HFFc6 (cell line): ENCODE measurements at places on chromosomes 12 and 14. TPM values are rescaled to one million over a fixed set of nuclear protein-coding genes. Genes with fewer than 3 reads are reported as not detected.

Gene MANSC1
- total RNA-seq = 4.3 to 10.5 TPM (median 6.4 TPM) in 3 replicates

Gene DIABLO
- 50.6 to 54.2 TPM (median 50.9 TPM) in 3 replicates for total RNA-seq

Gene TAS2R9
- total RNA-seq = not detected in 3 replicates

Gene STAC3
- 0.27 to 1.1 TPM (median 0.71 TPM) in 3 replicates for total RNA-seq

Gene ASPG
- total RNA-seq = not detected in 3 replicates

Gene CPM
- total RNA-seq = 2.3 to 3.5 TPM (median 3.2 TPM) in 3 replicates

- no peak overlapping the region for H3K4me3 ChIP-seq
- H3K4me1 ChIP-seq = peaks cover 34% of the 10 kb centered on the region
- H3K27ac ChIP-seq = no peak overlapping the region
- DNase-seq = no peak
- H3K27me3 ChIP-seq = peaks cover 14% of the 10 kb centered on the region
These were observed 133.5 kb downstream of the KTN1 start for GRCh38 chr14:55713486-55713885.

DNA sequence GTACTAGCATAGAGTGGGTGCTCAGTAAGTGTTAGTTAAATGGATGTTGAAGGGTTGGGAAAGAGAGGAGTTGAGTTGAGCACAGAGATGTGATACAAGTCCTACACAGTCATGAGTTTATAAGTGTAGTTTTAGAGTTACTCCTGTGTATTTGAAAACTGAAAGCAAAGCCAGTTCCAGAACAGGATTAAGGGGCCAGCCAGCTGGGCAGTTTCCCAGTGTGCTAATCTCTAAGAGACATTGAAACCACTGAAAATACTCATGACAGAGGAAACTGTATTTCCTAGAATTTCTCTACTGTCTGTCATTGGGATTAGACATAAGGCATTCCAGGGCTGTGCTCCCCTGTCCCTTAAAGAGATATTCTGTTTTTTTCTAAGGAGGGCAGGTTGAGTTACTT is 101.0 kb downstream of the DERA start:
- H3K27ac ChIP-seq = no peak overlapping the region
- peaks cover 26% of the 10 kb centered on the region for H3K36me3 ChIP-seq
- no peaks in the 10 kb centered on the region for H3K4me1 ChIP-seq
- H3K27me3 ChIP-seq = no peaks in the 10 kb centered on the region
- no peak overlapping the region for H3K4me3 ChIP-seq

DNA sequence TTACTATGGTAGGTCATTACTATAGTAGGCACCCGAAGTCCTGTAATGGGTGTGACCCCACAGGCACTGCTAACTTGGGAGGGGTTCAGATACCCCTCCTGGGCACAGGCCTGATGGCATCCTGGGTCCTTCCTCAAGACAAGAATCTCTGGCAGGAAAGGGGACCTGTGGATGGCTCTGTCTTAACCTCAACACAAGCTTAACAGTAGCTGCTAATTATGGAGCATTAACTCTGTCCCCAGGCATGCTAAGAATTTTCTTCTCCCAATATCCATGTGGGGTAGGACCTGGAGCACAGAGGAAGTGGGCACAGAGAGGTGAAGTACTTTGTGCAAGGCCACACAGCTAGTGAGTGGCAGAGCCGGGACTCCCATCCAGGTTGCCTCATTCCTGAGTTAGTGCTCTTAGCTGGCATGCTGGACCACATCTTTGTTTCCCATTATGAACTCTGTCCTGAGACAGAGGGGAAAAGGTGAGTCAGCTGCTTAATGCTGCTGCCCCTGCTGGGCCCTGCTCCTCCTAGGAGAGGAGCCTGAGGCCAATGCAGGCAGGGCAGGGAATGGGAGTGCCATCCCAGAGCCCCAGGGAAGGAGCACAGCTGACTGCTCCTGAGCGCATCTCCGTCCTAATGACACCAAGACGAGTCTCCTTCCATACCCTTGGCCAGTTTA is 32.1 kb downstream of the GALNT16 start:
- H3K36me3 ChIP-seq = no peaks in the 10 kb centered on the region
- H3K4me1 ChIP-seq = peaks cover 10% of the 10 kb centered on the region
- no peak overlapping the region for H3K4me3 ChIP-seq

GRCh38 chr12:13023811-13024530 is 20.2 kb upstream of the FAM234B start:
- peaks cover 5% of the 10 kb centered on the region for H3K27me3 ChIP-seq
- no peak overlapping the region for H3K27ac ChIP-seq
- H3K36me3 ChIP-seq = no peaks in the 10 kb centered on the region
- peak; percentile 71 for DNase-seq
- H3K4me1 ChIP-seq = peaks cover 18% of the 10 kb centered on the region
- H3K4me3 ChIP-seq = no peak overlapping the region

DNA sequence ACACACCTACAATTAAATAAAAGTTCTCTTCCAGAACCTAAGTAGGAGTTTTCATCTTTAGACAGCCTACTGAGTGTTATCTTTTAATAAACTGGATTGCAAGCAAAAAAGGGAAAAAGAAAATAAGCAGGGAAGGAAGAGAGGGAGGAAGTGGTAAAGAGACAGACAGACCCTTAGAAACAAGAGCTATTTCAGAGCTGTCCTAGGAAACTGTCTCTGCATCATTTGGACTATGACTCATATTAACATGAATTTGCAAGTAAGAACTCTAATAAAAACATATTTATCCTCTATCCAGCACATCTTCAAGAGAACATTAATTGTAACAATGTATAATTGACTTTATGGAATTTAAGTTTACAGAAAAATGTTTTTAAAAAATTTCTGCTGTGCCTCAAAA is 438.8 kb upstream of the USP15 start:
- no peak for DNase-seq
- no peaks in the 10 kb centered on the region for H3K4me1 ChIP-seq
- no peaks in the 10 kb centered on the region for H3K27me3 ChIP-seq

GRCh38 chr12:1273051-1273450 is 282.0 kb downstream of the ERC1 start:
- peaks cover 29% of the 10 kb centered on the region for H3K4me1 ChIP-seq
- peak overlapping the region; percentile 75 for H3K4me3 ChIP-seq
- H3K36me3 ChIP-seq = peaks cover 30% of the 10 kb centered on the region; the same call in 1 of the 2 replicates
- peaks cover 4% of the 10 kb centered on the region; the same call in 1 of the 2 replicates for H3K27me3 ChIP-seq
- H3K27ac ChIP-seq = peak overlapping the region; percentile 70

GRCh38 chr12:19205120-19205519 is 75.6 kb downstream of the PLEKHA5 start:
- peak overlapping the region; percentile 9; the same call in 1 of the 2 replicates for H3K27ac ChIP-seq
- H3K4me1 ChIP-seq = peaks cover 36% of the 10 kb centered on the region
- no peak for DNase-seq
- H3K27me3 ChIP-seq = no peaks in the 10 kb centered on the region
- H3K36me3 ChIP-seq = peaks cover 14% of the 10 kb centered on the region

- H3K4me3 ChIP-seq = no peak overlapping the region
- no peak for DNase-seq
- no peak overlapping the region for H3K27ac ChIP-seq
These were observed 19.6 kb downstream of the ALDH1L2 start for GRCh38 chr12:105064564-105065178.

DNA sequence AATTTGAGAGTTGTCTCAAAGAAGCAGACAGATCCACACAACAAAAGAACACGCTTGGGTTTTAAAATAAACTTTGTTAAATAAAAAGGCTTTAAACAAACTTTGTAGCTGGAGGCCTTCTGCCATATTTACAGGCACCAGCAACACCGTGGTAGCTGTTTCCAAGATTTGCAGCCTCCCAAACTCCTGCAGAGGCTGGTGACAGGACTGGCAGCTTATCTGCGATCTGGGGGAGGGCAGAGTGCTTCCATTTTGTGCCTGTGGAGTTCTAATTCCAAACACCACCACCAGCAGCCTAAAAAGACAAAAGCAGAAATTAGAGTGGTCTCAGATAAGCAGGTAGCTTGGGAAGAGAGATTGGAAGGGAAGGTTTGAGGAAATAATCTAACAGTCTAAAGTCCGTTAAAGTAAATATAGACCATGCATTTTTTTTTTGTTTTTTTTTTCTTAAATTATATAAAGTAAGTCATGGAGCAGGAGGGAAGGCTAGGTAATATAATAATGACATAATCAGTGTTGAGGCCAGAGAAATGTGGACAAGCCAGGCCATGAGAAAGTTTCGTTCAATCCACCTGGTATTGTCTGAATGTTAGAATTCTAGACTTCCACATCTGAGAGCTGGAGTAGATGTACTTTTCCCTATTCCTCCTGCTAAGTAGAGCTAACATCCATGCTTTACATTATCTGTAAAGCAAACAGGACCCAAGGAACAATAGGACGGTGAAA is 69.6 kb upstream of the TMEM132D start:
- no peaks in the 10 kb centered on the region for H3K36me3 ChIP-seq
- DNase-seq = no peak
- H3K27me3 ChIP-seq = no peaks in the 10 kb centered on the region
- no peaks in the 10 kb centered on the region for H3K4me1 ChIP-seq
- no peak overlapping the region for H3K4me3 ChIP-seq
- H3K27ac ChIP-seq = no peak overlapping the region

DNA sequence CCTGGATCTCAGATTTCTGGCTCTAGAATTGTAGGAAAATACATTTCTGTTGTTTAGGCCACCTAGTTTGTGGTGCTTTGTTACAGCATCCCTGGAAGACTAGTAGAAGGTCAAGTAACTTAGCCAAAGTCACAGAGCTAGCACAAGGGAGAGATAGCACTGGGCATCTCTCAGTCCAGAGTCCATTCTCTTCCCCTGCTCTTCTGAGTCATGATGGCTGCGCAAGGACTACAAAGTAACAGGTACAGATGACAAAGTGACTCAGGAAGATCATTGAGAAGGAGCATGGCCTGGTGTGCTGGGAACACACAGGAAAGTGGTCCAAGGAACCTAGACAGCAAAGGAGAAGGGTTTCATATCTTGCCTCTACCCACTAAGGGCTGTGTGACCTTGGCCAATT is 19.3 kb downstream of the SLC17A8 start:
- no peak for DNase-seq
- H3K27ac ChIP-seq = no peak overlapping the region
- H3K27me3 ChIP-seq = peaks cover 5% of the 10 kb centered on the region

DNA sequence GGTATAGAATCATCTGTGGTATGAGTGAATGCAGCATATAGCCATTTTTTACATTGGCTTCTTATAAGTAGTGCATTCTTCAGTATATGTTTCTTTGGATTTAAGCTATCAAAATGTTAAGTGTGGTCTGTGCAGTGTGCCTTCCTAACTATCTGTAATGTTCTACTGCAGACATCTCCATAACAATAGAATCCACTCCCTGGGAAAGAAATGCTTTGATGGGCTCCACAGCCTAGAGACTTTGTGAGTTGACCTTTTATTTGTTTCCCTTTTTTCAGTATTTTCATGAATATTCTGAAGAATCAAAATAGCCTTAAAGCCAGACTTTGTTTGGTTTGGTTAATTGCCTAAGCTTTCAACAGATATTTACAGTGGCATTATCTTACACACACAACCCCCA is 107.2 kb downstream of the ZFC3H1 start:
- no peaks in the 10 kb centered on the region for H3K27me3 ChIP-seq
- H3K4me3 ChIP-seq = no peak overlapping the region
- H3K4me1 ChIP-seq = peaks cover 37% of the 10 kb centered on the region
- H3K36me3 ChIP-seq = no peaks in the 10 kb centered on the region
- no peak for DNase-seq

DNA sequence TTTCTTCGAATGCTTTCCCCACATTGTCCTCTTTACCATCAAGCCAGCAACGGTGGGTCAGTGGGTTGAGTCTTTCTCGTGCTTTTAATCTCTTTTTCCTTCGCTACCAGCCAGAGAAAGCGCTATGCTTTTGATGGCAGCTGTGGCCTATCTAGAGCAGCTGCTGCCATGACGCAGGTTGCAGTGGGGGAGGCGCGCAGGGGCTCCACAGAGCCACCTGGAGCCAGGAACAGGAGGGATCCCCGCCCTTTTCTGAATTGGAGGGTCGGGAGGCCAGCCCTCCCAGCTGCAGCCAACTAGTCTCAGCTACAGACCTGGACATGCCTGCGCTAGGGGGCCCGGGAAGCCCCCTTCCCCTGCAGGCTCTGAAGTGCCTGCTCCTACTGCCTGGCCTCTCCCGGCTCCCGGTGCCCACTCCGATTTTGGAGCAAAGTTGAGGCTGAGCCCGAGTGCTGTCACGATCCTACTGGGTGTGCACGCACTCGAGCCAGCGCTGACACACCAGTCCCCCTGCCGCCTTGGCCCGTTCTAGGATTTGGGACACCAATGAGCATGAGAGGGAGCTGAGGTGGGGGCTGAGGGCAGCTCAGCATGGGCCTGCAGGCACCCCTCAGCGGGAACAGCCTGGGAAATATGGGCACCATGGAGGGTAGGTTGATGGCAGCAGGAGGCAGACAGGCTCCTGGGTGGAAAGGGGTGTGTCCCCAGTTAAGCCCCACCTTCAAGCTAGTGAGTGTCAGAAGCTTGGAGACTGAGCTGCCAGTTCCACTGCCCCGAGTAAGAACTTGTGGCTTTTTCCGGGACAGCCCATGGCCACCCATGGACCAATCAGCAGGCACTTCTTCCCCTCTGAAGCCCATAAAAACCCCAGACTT is 784.2 kb downstream of the SLC6A15 start:
- no peak for DNase-seq
- H3K27ac ChIP-seq = no peak overlapping the region
- H3K36me3 ChIP-seq = no peaks in the 10 kb centered on the region; the same call in 1 of the 2 replicates
- no peak overlapping the region for H3K4me3 ChIP-seq
- H3K4me1 ChIP-seq = peaks cover 23% of the 10 kb centered on the region
- H3K27me3 ChIP-seq = no peaks in the 10 kb centered on the region

GRCh38 chr12:53419756-53420155 is 3.9 kb upstream of the AMHR2 start:
- H3K36me3 ChIP-seq = no peaks in the 10 kb centered on the region
- no peak overlapping the region for H3K27ac ChIP-seq
- no peak overlapping the region for H3K4me3 ChIP-seq

GRCh38 chr14:99537399-99537798 is 56.2 kb downstream of the CCNK start:
- H3K36me3 ChIP-seq = no peaks in the 10 kb centered on the region
- peaks cover 1% of the 10 kb centered on the region for H3K27me3 ChIP-seq
- peak; percentile 75 for DNase-seq
- H3K4me1 ChIP-seq = peaks cover 45% of the 10 kb centered on the region
- H3K4me3 ChIP-seq = peak overlapping the region; percentile 51
